ENCODE measurements at places on chromosomes 4 and X.

- no peak for DNase-seq
Observed at GRCh38 chrX:144738246-144738645, 509.1 kb upstream of the SPANXN1 start.

GRCh38 chr4:73037057-73037456, 32.5 kb downstream of the COX18 start:
- no peak for DNase-seq

DNA sequence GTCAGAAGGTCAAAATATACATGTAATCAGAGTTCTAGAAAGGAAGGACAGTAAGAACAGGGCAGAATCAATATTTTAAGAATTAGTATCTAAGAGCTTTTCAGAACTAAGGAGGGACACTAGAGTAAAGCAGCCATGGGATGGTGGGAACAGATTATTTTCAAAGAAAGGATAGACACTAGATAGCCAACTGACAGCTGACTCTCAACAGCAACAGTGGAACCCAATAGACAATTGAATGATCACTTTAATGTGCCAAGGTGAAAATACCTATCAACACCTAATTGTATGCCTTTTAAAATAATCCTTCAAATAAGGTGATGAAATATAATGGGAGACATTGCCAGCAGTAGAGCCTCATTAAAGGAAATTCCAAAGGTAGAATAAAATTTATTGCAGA, 26.5 kb upstream of the CCDC160 start:
- DNase-seq = no peak

- DNase-seq = no peak
Observed at GRCh38 chr4:23311983-23312382, 577.9 kb downstream of the PPARGC1A start.

DNA sequence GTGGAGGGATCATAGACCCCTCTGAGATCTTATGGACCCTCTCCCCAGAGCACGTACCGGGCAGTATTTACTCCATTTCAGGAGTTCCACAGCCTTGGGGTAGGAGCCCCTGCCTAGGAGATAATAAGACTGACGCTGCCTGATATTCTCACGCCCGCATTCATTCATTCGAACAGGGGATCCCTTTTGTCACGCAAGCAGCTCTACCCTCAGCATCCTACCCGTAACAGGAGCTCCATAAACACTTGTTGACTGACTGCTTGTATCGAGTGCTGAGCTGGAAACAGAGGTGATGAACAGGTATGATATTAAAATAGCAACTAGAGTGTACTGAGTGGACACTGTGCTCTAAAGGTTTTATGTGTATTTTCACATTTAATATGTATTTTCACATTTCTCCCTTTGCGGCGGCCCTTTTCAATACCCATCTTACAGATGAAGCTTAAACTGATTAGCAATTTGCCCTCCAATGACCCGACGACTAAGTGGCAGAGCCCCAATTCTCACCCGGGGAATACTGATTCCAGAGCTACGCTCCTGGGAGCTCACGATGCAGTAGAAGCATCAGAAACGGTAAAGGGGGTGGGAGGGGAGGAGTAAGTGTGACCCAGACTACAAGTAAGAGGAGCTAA, 888 bp downstream of the RAB28 start:
- no peak for DNase-seq

DNA sequence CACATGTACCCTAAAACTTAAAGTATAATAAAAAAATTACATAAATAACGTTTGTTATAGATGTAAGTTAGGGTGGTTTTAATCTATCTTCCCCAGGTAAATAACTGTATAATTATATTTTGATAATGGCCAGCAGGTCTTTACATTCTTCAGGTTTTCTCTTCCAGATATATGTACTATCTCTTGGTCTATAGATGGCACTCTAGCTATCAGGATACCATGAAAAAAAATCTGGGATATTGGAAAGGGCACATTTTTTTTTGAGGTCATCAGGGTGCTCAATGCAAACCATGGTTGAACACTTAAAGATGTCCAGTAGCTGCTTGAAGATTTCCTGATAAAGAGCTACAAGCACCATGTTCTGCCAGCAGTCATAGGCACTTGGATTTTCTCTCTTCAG, 15.6 kb upstream of the ADH4 start:
- DNase-seq = no peak

DNA sequence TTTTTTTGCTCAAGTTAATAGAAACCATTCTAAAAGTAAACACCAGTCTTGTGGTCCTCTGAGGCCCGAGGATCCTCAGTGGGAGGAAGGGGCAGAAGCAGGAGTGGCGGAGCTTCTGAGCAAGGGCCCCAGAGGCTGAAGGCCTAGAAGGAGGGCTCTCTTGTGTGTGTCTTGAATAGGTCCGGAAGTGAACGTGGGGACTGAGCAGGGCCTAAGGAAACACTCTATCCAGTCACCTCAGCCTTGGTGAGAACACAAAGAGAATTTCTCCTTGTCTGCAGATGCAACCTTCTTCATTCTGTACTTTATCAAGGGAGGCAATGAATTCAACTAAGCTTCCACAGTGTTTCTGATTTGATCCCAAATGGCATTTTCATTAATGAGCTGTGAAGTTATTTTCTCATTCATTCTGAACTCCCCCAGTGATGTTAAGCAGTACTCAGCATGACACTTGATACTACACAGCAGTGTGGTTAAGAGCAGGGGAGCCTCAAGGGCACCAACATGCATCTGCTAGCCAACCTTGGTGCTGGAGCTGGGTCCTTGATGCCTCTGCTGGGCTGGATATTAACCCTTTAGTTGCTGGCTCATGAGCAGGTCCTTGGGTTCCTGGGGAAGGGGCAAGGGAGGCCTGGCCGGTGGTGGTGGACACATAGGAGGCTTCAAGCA, 64.7 kb downstream of the RBM47 start:
- DNase-seq = no peak

DNA sequence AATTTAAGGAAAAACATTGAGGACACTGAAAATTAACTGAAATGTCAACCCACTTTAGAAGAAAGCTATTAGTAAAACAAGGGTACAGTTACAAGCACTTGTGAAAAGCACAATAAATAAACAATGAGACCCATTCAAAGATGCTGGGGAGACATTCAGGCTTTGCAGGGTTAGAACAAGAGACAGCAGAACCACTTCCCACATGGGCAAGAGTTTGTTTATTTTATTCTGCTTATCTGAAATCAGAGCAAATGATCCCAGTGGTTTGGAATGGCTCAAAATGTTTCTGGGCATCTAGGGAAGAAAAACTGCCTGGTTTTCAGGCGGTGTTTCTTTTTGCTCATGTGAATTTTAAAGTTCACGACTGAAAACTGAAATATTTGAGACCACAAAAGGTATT, 42.4 kb downstream of the PPP3CA start:
- no peak for DNase-seq

DNA sequence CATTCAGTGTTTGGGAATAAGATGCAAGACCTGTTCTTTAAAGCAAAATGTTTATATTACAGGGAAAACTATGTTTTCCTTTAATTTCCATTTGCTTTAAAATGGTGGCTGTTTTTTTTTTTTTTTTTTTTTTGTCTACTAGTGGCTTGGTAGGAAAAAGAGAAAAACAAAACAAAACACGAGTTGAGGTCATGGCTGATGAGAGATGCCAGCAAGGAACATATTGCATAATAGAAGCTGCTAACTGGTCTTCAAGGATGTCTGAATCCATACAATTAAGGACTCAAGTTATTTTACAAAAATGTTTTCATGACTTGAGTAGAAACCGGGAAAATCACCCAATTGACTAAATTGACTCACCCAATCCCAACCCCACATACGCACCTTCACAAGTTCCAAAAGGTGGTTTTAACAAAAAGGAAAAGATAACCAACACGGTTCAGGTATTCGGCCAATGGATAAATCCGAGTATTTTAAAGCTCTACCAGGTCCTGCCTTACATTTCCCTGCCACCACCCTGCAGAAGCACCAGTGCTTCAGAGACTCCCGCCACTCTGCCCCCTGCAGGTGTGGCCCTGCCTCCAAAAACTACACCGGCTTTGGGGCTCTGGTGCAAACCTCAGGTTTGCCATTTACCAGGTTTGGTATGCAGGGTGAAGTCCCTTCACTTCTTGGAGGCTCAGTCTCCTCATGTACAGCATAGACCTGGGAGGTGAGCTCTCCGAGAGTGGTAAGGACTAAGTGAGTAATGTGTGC, 27.1 kb downstream of the PIR start:
- no peak for DNase-seq

DNA sequence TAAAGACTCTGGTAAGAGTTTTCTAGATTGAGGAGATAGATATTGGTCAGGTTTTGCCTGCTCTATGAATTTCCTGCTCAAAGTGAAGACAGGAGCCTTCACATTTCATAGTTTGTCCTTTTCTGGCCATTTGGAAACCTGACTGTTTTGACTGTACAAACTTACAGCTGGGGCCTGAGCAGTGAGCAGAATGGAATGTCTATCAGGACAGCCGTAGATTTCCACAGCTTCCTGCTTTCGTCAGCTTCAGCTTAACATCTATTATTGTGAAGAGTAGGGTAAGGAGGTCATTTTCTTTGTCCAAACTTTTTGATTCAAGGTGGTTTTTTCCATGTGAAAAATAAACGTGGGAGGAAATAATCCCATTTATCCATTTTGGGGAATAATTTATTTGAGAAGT, 124.3 kb upstream of the DIPK2B start:
- DNase-seq = no peak

DNA sequence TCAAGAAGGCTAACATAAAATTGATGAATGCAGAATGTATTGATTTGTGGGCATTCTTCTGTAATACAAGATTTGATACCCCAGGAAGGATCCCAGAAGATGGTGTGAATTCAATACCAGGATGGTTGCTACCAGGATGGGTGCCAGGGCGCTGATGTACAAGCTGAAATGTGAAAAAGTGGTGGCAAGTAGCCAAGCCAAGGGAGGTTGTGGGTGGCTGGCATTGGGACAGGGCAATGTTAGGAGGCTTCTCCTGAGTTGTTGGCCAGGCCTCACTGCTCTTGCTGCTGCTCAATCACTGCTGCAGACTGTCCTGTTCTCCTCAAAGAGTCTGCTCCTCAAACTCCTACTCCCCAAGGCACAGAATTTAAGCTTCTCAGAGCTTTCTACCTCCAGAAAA, 77.1 kb downstream of the RBM46 start:
- DNase-seq = no peak

DNA sequence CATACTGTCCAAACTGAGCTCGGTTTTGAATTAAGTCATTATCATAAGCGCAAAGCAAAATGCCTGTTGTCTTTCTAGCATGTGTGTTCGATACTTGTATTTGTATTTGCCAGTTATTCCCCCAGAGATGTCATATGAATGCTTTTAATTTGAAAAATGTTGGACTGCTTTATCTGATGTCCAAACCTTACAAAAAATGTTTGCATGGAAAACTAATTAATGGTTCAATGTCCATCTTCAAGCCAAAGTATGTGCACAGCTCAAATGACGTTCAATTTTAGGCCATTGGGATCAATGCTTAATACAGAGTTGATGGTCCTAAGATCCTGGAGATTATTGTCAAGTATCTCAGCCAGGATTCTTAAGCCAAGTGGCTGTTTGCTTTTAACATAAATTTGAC, 17.2 kb upstream of the HPGDS start:
- DNase-seq = no peak

GRCh38 chrX:2820136-2820771, 8.5 kb upstream of the GYG2 start:
- DNase-seq = no peak

DNA sequence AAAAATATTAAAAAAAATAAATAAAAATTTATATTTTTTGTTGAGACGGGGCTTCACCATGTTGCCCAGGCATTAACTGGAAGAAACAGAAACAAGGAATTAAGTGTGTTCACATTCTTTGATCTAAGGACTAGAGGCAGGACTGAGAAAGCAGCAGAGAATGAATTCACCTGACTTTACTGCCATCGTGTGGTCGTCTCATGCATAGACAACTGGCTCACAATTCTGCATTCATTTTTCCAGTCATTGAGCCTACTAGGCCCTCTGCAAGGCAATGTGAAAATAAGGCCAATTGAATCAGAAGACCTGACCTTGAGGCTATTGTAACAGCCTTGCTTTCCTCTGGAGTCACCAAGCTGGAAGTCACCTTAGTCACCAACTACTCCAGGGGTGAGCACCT, 37.4 kb downstream of the LHFPL1 start:
- no peak for DNase-seq

GRCh38 chr4:8818063-8818881, 53.4 kb downstream of the HMX1 start:
- no peak for DNase-seq

DNA sequence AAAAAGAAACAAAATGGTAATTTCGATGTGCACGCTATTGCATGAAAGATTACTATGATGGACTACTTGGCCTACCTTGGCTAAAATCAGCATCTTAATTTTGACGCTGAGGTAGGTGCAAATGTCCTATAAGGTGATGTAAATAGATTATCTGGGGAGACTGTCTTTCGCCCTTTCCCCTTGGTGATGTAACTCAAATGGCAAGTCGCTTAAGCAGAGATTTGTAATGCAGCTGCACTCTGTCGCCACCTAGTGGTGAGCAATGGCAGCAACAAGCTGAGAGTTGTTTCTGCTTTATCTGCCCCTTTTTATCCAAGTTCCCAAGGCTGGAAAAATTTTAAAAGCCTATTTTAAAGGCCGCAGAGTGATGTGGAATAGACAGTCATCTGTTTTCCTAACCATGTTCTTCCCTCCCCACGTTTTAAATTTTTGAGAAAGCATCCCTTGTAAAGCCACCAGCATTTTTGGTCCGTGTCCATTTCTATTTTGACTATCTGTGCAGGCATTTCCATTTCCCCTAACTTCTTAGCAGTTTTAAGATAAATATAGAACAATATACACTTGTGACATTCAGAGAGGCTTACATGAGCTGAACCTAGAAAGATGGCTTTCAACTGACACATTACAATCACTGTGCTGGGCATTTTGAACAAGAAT, 62.4 kb upstream of the PDLIM3 start:
- DNase-seq = no peak

DNA sequence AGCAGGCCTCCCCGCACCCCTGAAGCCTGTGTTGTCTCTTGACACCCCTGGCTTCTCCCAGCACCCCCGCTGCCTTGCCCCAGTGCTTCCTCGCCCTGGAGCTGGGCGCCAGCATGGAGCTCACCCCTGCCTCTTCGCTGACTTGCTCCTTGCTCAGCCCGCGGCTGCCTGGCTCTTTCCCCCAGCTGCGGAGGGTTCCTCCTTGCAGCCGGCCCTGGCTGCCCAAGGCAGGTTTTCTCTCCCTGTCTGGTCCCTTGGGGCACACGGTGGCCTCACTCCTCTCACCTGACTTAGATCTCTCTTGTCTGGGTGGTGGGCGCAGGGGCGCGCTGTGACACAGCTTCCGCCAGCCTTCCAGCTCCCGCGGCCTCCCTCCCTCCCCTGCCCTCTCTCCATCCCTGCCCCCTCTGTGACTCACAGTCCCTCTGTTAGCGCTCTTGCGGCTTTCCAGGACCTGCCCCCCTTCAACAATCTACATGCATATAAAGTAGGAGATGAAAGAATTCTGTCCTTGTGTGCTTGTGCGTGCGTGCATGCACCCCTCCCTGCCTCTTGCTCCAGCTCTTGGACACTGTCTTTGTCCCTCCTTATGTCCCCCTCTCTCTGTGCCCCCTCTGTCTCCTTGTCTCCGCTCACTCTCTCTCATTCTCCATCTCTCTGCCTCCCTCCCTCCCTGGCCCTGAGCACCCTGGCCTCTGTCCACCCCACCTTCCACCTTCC, 2.2 kb downstream of the PLXNB3 start:
- DNase-seq = no peak

Measured in cortex of kidney (tissue), 1 donor.